ENCODE measurements at places on chromosomes 7 and 10.

DNA sequence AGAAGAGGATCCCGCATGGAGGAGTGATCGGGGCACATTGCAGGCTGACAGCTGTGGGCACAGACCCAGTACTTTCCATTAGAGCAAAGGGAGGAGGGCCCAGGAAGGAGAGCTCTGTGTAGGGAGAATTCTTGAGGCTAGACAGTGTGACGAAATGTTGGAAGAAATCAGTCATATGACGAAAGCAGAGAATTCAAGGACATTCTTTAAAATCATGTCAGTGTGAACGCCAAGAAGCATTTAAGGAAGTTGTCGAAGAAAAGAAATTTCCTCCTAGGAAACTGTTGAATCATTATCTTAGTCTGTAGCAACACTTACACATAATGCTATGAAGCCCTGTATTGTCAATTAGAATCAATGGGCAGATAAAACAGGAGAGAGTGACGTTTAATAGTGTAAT is 191.3 kb upstream of the ADARB2 start:
- no peak for DNase-seq

DNA sequence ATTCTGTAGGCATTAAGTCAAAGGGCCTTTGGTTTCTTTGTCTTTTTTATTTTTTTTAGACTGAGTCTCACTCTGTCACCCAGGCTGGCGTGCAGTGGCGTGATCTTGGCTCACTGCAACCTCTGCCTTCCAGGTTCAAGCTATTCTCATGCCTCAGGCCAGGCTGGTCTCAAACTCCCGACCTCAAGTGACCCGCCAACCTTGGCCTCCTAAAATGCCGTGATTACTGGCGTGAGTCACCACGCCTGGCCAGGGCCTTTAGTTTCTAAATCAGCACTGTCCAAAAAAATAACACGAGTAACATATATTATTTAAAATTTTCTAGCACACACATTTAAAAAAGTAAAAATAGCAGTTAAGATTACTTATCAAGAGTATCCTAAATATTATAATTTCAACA is 11.1 kb upstream of the ACSL5 start:
- no peak for DNase-seq

DNA sequence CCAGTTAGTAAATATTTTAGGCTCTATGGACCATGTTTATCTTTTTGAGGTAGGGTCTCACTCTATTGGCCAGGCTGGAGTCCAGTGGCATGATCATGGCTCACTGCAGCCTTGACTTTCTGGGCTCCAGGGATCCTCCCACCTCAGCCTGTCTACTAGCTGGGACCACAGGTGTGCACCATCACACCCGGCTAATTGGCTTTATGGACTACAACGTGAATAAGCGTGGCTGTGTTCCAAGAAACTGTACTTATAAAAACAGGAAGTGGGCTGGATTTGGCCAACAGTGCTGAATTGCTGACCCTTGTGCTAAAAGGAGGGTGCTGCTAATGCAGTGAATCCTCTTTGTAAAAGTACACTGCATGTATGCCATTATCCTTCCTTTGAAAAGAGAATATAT is 111.7 kb upstream of the CDK13 start:
- DNase-seq = no peak

DNA sequence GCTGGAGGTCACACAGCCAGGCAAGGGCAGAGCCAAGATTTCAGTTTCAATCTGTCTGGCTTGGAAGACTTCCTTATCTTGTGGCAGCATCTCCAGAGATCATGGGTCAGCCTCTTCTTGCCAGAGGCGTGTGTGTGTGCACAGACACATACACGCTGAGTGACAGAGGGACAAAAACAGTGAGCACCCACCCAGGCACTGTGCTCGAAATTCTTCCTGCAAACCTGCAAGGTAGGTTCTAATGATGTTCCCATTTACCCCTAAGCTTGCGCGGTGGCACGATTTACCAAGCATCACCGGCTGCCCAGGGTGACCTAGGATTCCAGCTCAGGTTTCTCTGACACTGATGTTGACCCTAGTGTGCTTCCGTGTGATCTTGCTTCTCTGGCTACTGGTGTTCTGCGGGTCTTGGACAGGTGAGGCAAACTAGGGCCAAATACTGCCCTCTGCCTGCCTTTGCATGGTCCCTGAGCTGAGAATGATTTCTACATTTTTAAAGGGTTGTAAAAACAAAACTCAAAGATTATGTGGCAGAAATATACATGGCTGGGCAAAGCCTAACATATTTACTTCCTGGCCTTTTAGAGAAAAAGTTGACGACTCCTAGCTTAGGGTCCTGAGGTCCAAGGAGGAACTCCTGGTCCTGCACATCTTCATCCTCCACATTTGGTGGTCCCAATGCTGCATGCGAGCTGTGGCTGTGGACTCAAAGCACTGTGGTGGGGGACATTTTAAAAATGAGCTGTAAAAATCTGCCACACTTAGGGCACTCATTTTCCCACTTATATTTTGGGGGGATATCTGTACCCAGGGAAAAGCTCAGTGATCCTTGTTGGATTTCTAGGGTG is 268.5 kb downstream of the RPS24 start:
- no peak for DNase-seq

GRCh38 chr10:98469001-98469931 is 22.5 kb upstream of the HPS1 start:
- DNase-seq = no peak

- no peak for DNase-seq
These were observed 103.6 kb downstream of the SPDYE5 start for GRCh38 chr7:75595766-75596165.

- DNase-seq = no peak
These were observed 6.3 kb downstream of the HECTD2 start for GRCh38 chr10:91416339-91416855.

DNA sequence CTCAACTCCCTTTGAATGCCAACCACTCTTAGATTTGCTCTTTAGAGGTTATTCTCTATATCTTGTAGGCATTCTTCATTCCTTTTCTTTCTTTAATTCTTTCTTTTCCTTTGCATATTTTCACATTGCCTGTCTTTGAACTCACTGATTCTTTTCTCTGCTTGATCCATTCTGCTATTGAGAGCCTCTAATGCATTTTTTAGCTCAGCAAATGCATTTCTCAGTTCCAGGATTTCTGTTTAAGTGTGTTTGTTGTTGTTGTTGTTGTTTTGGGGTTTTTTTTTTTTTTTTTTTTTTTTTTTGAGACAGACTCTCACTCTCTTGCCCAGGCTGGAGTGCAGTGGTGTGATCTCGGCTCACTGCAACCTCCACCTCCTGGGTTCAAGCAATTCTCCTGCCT is 71.6 kb downstream of the FBXL13 start:
- DNase-seq = no peak

- DNase-seq = no peak
These were observed 1.3 kb downstream of the ANXA11 start for GRCh38 chr10:80203835-80204676.

DNA sequence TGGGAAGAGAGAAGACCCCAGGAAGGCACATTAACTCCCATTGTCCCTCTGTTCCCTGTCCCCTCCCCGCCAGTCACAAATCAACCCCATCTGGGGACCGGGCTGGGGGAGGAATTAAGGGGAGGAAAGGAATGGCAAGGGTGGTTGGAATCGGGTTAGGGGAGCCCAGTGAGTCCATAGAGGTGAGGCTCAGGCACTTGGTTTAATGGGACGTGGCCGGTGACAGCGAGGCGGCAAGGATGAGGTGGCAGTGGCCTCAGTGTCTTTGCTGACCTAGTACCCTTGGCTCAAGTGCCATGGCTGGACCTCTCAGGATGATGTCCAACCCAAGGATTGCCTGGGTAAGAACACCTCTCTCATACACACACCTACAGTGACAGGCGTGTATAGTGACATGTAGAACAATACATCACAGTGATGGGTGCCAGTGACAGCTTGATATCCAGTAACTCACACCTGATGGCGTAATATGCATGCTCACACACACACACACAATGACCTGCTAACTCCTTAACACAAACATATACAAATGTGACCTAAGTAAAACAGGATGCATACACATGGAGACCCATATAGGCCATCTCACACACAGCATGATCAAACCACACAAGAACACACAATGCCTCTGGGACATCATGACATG is 12.3 kb downstream of the KCNIP2 start:
- DNase-seq = no peak

GRCh38 chr10:119025336-119025735 is 4.2 kb upstream of the NANOS1 start:
- DNase-seq = no peak

GRCh38 chr10:98361131-98362025 is 53.6 kb downstream of the PYROXD2 start:
- no peak for DNase-seq

DNA sequence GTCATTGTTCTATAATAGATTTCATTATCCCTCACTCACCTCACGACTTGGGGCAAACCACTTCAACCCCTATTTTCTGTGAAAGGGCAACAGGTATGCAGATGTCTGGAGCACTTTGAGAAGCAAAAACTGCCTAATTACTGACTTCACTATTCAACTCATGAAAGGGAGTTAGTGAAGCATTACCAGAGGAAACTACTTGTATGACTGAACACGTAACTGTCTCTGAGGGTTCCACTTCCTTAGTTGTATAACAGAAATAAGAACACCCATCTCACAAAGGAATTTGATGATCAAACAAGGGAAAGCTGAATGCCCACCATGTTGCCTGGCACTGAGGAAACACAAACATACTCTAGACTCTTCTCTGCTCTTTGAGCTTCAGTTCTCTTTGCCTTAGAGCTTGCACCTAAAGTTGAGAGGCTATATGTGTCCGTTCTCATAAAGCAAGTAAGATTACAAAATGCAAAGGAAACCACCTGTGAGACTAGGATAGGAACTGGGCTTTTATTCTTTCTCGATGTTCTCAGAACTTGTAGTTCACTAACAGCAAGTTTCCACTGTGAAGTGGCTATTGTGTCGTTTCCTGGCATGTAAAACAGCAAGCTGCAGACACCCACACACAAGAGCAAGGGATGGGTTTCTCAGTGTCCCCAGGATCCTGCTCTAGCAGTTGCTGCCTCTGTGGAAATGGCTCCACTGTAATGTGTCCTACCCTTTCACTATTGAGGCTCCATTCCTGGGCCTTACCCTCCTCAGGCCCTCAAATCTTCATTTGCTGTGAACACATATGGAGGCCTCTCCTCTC is 2.6 kb downstream of the TMEM243 start:
- peak; percentile 59 for DNase-seq

DNA sequence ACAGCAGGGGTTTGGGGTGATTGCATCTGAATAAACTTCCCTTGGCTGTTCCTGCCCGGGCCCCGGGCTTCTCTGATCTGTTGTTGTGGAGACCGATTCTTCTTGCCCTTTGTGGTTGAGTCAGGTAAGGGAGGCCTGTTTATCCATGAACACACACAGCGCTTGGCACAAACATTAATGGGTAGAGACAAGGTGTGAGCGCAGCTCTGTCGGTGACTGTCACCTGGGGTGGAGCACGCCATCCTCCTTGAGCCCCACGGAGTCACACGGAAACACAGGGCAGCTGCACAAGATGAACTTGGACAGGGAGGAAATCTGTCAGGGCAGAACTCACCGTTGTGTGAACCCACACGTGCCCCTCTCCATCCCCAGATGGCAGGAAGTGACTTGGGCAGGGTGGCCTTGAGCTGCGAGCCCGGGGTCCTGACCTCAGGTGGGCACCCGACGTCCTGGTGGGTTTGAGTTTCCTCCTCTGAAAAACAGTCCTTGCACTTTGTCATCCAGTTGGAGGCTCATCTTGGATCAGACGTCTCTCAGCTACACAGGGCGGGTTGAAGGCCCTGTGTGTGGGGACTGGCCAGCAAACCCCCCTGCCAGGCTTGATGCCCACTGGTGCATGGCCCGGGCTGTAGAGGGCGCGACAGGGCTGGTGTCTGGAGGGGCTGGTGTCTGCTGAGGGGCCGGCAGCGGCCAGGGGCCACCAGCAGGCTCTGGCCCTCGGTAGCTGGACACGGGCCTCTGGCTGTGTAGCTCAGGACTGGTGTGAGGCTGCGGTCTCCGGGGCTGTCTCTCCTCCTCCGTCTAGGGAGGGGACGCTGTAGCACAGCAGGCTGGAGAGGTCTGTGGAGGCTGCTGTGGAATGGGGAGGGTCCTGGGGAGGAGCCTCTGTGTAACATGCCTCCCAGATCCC is 24.2 kb upstream of the SHH start:
- DNase-seq = no peak

GRCh38 chr10:71727105-71727737 is 7.6 kb upstream of the C10orf105 start:
- DNase-seq = peak; percentile 70

- DNase-seq = peak; percentile 51
These were observed 219.0 kb downstream of the DIP2C start for GRCh38 chr10:470339-471003.

GRCh38 chr10:95793401-95794045 is 37.6 kb downstream of the ENTPD1 start:
- peak; percentile 14 for DNase-seq

DNA sequence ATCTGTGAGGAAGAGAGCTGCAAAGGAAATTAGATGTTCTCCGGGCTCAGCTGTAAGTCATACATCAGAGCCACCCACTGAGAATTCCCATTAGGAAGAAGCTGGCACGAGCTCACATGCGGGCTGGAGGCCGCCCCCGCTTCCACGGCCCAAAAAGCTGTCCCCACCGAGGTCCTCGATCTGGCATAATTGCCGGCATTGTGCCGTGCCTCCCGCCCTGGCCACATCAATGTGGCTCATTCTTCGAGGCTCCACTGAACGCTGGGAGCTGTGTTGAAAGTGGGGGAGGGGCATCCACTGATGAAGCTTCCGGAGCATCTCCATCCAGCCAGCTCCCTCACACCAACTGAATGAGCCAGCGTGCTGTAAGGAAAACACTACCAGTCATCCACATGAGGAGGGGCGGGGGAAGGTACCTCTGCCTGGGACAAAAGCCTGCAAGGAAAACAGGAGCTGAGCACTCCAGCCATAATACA is 173.1 kb downstream of the PTPRN2 start:
- DNase-seq = no peak

DNA sequence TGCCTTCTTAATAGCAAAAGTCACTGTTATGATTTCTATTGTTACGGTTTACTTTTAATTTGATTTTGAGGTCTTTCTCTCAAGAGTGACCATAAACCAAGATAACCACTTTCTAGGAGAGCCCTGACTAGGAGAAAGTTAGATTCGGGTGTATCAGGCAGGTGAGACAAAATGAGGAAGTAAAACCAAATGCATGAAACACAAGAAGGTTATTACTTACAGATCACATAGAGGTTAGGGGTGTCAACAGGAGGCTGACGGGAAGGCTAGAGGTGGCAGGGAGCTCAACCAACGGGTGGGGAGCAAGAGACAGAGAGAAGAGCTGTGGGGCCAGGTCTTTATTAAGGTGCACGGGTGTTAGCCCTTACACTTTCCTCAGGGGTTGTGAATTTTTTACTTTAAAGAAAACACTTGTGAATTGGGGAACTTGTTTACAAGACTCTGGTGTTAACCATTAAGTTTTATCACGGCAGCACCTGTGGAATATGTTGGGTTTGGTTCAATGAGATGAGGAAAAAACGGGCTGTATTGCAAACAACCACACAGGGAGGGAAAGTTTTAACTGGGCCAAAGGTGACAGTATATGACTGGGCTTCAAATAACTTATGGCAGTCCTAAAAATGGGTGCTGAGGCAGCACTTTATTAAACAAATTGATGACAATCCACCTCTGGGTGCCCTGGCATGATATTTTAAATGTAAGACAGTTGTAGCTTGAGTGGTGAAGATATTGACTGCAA is 154.9 kb downstream of the SDHAF3 start:
- DNase-seq = no peak

GRCh38 chr7:77537778-77538280 is 734 bp downstream of the PTPN12 start:
- no peak for DNase-seq
